Ecto neural progenitor cell (in vitro differentiated cells): ENCODE measurements at places on chromosomes 2 and 18.

- DNase-seq = no peak
Measured at GRCh38 chr18:56831988-56832387, 180.8 kb downstream of the WDR7 start.

- no peak for DNase-seq
Measured at GRCh38 chr2:23158306-23158705, 226.7 kb upstream of the KLHL29 start.

DNA sequence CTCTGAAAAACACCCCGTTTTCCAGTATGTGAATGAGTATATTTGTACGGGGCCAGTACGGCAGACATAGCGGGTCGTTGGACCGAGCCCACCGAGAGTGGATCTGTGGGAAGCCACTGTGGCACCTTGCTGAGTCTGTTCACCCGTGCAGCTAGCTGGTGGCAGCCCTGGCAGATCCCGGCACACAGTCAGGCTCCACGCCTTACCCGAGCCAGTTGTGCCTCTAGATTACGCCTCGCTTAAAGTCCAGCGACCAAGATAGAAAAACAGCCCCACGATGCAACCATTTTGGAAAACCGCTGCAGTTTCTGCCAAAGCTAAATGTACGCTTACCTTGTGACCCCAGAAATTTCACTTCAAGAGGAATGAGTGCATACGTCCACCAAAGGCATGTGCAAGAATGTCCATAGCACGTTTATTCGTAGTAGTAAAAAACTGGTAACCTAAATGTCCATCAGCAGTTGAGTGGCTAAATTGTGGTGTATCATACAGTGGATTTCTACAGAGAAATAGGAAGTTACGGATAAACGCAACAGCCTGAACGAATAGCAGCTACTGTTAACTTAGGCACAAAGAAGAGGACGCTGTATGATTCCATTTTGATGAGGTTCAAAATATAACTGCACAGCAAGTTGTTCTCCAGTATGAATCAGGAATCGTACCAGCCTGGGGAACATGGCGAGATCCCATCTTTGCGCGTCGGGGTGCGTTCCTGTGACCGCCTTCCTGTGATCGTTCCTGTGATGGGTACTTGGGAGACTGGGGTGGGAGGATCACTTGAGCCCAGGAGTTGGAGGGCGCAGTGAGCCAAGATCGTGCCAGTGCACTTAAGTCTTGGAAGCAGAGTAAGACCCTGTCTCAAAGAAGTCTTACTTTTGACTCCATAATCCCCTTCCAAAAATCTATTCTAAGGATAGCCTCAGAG, 688 bp upstream of the WDR33 start:
- no peak for DNase-seq

DNA sequence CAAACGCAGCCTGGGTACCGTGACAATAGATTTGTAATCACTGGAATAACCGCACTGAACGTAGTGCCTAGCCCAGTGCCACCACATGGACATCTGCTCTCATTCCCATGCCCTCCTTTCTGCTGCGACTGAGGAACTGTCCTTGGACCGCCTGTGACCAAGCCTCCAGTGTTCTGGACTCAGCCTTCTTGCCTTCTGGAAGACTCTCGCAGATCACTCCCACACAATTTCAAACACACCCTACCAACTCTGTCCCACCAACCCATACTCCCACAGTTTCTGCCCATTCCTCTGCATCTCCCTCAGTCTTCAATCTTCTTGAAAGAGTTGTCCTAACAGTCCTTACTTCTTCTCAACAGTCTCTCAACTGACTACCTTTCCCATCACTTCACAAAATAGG, 2.1 kb downstream of the RNF149 start:
- DNase-seq = no peak

DNA sequence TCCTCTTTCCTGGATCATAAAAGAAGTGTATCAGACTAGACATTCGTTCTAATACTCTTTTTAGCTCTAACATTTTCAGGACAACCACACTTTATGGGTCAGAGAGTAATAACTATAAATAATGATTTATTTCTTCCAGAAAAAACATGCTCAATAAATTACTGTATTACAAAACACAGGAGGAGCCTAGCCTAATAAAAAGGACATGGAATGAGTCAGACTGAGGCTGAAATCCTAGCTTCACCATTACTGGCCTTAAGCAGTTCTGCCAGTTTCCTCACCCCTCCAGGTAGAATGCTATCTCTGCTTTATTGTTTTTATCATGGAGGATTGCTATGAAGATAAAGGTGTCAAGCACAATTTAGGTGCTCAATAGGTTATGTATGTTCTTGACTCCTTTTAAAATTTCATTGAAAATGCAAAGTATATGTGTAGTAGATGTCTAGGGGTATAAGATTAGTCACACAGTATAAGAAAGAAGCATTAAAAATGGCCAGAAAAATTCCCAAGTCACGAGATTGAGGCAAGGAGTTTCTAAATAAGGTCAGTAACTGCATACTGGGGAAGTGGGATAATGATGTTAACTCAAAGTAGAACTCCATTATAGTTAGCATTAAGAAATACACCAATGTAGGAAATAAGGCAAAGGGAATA, 105.5 kb upstream of the NEUROD1 start:
- DNase-seq = no peak

DNA sequence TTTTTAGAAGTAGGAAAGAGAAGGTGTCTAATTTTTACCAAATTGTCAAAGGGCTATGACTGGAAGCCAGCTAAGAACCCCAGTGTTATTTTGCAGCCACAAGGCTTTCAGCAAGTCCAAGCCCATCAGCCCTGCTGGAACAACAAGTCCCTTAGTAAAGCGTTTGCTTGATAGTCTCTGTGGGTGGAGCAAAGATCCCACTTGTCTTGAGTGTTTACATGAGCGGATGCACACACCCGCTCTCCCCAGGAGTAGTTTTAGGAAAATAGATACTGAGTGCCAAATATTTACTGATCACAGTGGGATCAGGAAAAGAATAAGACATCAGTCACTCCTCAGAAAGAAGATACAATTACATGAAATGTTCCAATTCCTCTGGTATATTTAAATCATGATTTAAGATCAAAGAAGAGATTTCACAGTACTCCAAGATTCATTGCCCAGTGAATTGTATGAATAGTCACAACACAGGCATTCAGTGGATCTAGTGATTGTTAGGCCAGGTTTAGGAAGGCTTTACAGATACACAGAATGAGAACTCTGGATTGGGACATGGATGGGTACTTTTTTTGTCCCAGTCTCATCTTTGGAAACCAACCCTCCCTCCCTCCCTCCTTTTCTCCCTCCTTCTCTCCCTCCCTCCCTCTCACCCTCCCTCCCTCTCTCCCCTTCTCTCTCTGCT, 514.9 kb downstream of the PTPRM start:
- DNase-seq = no peak

- no peak for DNase-seq
Measured at GRCh38 chr2:88755836-88756235, 64.4 kb downstream of the RPIA start.

DNA sequence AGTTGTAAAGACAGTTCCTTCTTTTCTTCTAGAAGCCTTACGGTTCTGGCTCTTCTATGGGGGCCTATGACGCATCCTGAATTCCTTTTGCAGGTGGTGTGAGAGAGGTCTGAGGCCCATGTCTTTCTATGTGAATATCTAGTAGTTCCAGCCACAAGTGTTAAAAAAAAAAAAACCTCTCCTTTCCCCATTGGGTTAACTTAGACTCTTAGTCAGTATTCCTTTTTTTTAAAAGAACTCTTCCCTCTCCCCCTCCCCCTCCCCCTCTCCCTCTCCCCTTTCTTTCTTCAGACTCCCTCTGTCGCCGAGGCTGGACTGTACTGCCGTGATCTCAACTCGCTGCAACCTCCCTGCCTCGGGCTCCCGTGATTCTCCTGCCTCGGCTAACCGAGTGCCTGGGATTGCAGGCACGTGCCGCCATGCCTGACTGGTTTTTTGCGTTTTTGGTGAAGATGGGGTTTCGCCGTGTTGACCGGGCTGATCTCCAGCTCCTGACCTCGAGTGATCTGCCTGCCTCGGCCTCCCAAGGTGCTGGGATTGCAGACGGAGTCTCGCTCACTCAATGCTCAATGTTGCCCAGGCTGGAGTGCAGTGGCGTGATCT, 11.4 kb upstream of the CIDEA start:
- peak; percentile 4 for DNase-seq

- no peak for DNase-seq
Measured at GRCh38 chr2:100833331-100833730, 13.4 kb downstream of the NPAS2 start.

DNA sequence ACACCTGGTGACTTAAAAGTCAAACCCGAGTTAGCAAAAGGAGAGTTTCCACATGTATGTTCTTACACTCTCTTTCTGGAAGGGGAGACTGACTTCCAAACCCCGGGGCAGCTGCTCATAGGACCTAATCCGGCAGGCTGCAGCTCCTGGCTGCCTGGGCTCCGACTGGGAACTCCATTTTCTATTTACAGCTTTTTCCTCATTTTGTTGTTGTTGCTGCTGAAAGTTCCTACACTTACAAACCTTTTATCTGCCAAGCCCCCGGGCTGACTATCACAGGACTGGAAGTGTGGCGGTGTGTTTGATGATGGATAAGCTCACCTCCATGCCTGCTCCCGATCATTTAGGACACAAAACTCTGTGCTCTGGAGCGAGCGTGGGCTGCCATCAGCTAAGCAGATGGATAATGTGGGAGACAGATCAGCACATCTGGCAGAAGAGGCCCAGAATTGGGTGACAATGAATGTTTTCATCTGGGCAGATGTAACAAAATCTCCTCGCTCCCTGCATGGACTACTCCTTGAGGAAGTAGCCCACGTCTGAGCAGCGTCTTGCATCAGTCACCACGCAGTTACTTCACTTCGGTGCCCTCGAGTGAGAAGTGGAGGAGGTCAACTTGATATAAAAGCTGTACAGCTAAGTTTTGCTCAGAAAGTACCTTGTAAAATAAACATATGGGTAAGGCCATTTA, 114.4 kb upstream of the COPS8 start:
- no peak for DNase-seq

DNA sequence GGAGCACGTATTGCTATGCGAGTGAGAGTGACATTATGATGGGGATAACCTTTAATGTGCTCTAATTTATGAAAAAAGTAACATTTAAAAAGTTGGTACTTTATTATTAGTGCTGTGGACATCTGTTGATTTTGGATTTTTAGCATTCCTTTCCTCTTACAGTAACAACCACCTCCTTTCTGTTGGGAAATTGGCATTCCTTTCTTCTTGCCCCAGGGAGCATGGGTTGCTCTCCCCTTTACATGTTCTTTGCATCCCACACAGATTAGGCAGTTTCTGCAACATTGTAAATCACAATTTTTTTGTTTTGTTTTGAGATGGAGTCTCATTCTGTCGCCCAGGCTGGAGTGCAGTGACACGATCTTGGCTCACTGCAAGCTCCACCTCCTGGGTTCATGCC, 300.2 kb downstream of the LPIN1 start:
- DNase-seq = no peak

DNA sequence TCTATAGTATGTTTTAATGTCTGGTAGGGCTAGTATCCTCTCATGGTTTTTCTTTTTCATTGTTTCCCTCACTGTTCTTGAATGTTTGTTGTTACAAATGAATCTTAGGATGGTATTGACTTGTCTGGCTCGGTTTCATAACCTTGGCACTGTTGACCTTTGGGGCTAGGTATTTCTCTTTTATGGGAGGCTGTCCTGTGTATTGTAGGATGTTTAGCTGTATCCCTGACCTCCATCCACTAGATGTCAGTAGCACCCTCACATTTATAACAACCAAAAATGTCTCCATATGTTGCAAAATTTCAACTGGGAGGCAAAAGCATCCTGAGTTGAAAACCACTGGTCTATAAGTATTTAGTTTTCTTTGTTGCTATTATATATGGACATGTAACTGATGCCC, 7.0 kb upstream of the AOX1 start:
- DNase-seq = no peak
